Stimulated activated CD8-positive, alpha-beta memory T cell treated with anti-CD3 and anti-CD28 coated beads, Interleukin-4, amount 100 ng/mL, for 48 hours (primary cell): ENCODE measurements at places on chromosomes 12 and 14.
A peak's percentile ranks its signal among the peaks of the same experiment; 100 is the strongest.

DNA sequence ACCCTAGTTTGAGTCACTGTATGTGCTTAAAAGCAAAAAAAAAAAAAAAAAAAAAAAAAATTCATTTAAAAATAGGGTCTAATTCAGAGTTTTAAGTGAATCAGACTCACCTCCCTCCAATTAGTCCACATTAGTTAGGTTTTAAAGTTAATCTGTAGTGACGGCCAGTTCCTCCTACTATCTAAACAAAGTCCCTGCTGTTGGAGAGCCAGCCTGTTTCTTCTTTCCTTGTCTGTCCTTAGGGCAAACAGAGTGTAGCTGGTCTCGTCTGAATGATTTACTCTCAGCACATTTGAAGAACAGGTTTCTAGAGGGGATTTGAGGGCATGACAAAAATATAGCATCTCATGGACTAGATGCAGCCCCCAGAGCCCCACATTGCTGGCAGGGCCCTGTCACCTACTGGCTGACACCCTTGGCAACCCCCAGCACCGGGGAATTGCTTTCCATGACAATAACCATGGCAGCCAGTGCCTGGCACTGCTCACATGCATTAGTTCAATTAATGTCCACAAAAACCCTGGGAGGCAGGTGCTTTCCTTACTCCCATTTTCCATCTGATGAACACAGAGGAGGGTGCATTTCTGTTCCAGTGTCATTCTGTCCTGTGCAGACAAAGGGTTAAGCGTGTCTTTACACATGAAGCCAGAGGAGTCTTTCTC, 138.3 kb downstream of the PLXNC1 start:
- no peak for DNase-seq

- no peak for DNase-seq
Observed at GRCh38 chr12:131038159-131038558, 84.5 kb downstream of the ADGRD1 start.

- no peak for DNase-seq
Observed at GRCh38 chr12:6078398-6079096, 45.9 kb downstream of the VWF start.

DNA sequence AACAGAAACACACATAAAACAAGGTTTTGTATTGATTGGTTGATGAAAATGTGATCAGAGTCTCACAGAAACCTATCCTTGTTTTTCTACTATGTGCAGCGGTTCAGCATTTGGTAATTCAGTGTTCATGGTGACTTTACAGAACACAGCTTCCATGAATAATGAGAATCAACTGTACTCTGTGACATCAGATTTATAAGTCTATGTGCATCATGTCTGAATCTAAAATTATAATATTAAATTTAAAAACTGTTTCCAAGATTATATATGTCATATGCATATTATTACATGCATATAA, 104.3 kb downstream of the SLC16A7 start:
- no peak for DNase-seq

GRCh38 chr14:99316281-99317163, 44.5 kb upstream of the BCL11B start:
- DNase-seq: no peak

GRCh38 chr12:117091758-117092510, 7.3 kb downstream of the TESC start:
- DNase-seq: no peak

DNA sequence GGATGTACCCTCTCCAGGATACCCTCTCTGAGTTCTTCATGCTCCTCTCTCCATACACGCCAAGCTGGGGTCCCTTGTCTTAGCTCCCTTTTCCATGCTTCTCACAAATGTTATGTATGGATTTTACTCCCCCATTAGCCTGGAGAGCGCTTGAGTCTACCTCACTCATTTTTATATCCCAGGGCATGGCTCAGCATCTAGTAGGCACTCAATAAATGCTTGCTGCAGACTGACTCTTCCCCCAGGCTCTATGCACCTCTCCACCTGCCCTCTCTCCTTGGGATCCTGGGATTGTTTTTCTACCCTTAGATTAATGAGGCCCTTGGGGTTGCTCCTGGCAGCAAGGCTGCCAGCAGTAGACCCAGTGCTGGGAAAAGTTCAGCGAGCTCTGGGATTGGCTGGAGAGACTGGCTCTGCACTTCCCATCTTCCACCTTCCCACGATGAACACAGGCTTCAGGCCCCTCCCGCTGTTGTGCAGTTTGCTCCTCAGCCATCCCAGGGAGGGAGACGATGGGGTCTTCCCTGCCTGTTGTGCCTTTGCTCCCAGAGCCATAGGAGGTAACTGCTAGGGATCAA, 2.2 kb downstream of the NRIP2 start:
- DNase-seq: no peak

DNA sequence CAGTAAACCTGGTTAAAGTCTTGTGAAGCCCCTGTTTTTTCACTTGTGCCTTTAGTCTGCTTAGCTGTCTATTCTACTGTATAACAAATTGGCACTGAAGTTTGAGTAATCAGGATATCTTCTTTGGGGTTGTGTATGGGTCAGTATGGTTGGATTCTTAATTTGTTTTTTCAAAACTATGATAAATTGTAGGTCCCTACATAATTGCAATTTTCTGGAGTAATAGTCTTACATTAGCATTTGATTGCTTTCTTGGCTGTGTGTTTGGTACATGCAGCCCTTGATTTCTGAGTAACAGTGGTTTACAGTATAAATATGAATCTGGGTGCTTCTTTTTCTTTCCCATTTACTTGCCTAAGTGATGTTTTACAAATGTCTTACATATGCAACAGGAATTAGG, 186.6 kb downstream of the TMTC2 start:
- no peak for DNase-seq

- no peak for DNase-seq
Observed at GRCh38 chr14:50797250-50798047, 33.5 kb downstream of the NIN start.

- DNase-seq: no peak
Observed at GRCh38 chr12:6386491-6386890, 2.5 kb downstream of the LTBR start.

- DNase-seq: no peak
Observed at GRCh38 chr14:50619569-50620141, 48.5 kb downstream of the SAV1 start.

DNA sequence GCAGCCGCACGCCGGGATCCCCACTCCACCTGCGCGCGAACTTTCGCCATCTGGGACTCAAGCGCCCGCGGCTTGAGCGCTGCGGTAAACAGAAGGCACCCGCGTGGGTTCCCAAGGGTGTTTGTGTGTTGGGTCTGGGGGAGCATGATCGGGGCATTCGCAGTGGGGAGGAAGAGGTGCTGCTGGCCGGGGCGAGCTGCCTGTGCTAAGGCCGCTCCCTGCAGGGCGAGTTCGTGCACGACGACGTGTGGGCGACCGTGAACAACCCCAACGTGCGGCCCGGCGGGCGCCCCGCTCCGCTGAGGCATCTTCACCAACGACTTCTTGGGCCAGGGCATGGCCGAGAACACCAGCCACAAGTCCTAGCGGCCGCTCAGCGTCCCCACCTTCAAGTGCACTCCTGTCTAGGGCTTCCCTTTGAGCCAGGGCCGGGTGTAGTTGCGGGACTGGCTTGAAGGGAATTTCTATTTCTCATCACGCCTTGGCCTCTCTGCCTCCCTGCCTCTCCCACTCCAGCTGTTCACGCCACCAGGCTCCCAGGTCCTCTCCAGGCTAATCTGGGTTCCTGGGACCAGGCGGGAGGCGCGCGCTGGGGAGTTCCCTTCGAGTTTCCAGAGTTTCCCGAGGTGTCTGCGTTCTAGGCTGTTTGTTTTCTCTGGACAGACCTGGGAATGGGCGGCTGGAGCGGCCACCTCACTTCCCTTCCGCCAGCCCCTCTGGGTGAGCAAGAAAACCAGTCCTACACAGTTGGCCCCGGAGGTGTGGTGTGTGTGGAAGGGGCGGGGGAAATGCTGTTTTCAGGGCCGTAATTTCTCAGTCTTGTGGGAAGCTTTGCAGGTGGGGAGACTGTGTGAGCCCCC, 417.8 kb upstream of the TMTC1 start:
- DNase-seq: no peak

GRCh38 chr12:11651785-11652184, 2.3 kb downstream of the ETV6 start:
- DNase-seq: no peak

- no peak for DNase-seq
Observed at GRCh38 chr14:52862632-52863333, 71.4 kb upstream of the GNPNAT1 start.

- DNase-seq: peak; percentile 62
Observed at GRCh38 chr12:51217133-51217967, 512 bp downstream of the POU6F1 start.

DNA sequence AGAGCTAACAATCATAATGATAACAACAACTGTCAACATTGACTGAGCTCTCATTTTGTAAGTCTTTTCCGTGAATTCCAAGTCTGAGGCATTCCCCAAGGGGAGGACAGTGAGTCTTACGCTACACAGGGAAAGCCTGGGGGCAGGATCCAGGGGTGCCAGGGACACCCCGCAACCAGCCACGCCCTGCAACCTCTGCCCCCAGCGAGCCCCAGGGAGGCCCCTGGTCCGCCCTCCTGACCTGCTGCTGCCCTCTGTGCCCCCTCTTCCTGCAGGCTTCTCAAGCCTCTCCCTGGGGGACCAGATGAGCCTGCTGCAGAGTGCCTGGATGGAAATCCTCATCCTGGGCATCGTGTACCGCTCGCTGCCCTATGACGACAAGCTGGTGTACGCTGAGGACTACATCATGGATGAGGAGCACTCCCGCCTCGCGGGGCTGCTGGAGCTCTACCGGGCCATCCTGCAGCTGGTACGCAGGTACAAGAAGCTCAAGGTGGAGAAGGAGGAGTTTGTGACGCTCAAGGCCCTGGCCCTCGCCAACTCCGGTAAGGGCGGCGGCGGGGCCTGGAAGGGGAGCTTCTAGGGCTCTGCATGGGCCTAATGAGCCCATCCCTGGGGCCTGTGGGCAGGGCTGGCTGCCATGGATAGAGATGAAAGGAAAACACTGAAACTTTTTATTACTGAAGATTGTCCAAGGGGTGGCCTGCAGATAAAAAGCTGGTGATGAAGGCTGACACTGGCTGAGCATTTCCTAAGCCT, 115.4 kb downstream of the ESRRB start:
- no peak for DNase-seq

- DNase-seq: no peak
Observed at GRCh38 chr12:93015871-93016751, 87.0 kb upstream of the EEA1 start.

DNA sequence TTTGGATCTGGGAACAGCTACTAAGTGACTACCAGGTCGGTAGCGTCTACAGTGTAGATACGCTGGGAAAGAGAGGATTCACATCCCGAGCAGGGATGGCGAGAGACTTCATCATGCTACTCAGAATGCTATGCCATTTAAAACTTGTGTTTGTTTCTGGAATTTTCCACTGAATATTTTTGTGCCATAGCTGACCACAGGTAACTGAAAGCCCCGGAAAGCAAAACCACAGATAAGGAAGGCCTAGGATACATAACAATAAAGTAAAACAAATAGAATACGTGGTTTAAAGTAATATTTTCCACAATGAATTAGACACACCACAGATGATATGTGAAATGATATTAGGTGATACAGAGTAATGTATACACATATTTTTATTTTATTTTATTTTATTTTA, 7.9 kb upstream of the HCAR1 start:
- DNase-seq: no peak

DNA sequence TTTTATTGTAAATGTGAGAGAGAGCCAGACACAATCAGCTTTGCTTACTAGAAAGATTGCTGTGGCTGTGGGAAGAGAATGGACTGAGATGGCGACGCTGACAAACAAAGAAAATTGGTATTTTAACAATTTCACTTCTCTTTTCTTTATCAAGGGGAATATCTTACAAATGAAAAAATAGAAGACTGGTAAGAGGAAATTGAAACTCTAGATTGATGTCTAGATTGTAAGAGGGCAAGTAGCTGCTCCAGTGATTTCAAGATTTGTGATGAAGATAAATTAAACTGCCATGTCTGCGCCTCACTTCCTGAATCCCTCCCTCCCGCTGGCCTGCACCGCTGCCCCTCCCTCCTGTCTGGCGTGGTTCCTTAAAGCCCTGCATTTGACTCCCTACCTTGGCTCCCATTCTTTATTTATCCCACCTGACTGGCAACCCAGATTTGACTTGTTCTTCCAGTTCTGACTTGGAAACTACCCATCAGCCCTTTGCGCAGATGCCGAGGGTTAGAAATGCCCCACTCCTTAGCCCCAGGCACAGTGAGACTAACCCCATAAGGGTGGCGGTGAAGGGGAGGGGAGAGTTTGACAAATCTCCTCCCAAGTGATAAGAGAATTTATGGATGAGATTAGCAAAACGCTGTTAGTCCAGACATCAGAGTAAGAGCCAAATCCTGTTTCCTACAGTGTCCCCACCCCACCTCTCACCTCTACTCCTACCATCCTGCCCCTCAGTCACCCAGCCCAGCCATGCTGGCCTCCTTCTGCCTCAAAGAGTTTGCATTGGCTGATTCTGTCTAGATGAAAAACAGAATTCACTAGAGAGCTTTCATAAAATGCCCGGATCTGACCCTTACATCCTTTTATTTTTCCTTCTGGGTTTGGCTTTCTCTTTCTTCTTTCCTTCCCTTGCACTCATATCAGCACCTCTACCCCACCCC, 125.3 kb upstream of the ATF7IP start:
- DNase-seq: no peak

GRCh38 chr12:106760184-106760531, 14.3 kb upstream of the RIC8B start:
- DNase-seq: no peak

- no peak for DNase-seq
Observed at GRCh38 chr12:88960213-88960878, 380.1 kb upstream of the KITLG start.

DNA sequence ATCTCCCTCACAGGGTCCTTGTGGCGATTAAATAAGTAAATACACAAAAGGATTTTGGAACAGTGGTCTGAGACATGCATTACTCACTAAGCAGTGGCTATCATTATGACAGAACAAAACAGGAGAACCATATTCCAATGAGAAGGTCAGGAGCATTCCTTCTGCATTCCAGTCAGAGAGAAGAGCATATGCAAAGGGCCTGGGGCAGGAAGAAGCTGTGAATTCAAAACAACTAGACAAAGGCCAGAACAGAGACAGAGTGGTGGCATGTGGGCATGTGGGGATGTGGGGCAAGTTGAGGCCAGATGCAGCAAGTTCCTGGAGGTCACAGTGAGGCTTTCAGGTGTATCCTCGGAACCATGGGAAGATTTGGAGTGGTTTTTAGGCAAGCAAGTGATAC, 70.1 kb upstream of the VRK1 start:
- no peak for DNase-seq

GRCh38 chr12:12546314-12546772, 16.3 kb downstream of the DUSP16 start:
- DNase-seq: no peak

- DNase-seq: no peak
Observed at GRCh38 chr12:99495799-99496198, 151.8 kb upstream of the GARIN6 start.

- DNase-seq: no peak
Observed at GRCh38 chr12:112096070-112096469, 12.5 kb downstream of the NAA25 start.

DNA sequence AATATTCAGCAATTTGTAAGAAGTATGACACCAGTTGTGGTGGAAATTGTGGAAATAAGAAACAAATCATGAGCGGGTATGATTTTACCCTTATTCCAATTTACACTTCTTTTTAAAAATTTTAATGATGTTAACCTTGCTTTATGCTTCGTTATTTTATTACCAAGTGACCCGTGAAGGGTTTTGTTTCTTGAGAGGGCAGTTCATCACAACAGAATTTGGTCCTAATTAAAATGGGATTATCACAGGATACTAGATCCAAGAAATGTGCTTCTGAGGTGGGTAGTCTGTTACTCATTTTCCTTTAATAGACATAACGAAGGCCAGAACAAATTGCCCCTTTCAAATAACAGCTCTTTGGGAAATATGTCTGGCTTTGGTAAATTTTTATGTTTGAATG, 25.5 kb upstream of the RASSF8 start:
- no peak for DNase-seq
